ENCODE measurements at places on chromosomes 1 and 21.

DNA sequence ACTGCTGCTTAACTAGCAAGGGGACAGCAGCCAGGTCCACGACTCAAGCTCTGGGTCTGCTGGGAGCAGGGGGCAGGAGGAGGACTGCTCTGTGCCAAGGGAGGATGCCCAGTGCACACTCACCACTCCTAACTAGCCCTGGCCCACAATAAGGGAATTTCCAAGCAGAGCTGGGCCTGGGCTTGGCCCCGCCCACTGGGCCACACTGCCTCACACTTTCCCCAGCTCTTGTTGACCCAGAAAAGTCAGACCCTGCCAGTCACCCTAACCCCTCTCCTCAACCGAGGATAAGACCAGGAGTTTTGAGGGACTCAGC, 18.7 kb downstream of the SLC9A1 start:
- no peak for DNase-seq

GRCh38 chr1:222064388-222065211, 322.7 kb upstream of the DUSP10 start:
- no peak for DNase-seq

- no peak for DNase-seq
Measured at GRCh38 chr1:180119837-180120236, 34.8 kb upstream of the QSOX1 start.

- no peak for DNase-seq
Measured at GRCh38 chr1:36448530-36449056, 1.7 kb downstream of the OSCP1 start.

GRCh38 chr1:209168204-209168603, 415.3 kb upstream of the CAMK1G start:
- DNase-seq, result no peak

GRCh38 chr1:232422898-232423297, 207.0 kb downstream of the SIPA1L2 start:
- DNase-seq, result no peak

GRCh38 chr1:13617108-13617507, 33.5 kb downstream of the PDPN start:
- no peak for DNase-seq

- no peak for DNase-seq
Measured at GRCh38 chr1:204984499-204984898, 58.5 kb upstream of the CNTN2 start.

GRCh38 chr1:183139281-183139942, 46.7 kb upstream of the LAMC2 start:
- DNase-seq, result no peak

DNA sequence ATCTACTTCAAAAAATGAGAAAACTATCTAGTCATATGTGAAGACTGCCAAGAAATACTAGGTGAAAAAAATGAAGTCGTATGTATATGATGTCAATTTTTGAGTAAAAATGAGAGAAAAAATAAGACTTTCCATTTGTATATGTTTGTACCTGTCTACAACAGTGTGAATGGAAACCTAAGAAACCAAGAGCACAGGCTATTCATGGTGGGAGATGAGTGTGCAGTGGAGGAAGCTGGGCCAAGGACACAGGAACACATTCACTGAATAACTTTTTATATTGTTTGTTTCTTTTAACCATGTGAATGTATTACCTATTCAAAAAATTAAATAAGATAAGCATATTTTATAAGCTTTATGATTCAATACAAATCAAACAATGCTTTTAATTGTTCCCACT, 67.0 kb downstream of the ERO1B start:
- DNase-seq, result no peak

DNA sequence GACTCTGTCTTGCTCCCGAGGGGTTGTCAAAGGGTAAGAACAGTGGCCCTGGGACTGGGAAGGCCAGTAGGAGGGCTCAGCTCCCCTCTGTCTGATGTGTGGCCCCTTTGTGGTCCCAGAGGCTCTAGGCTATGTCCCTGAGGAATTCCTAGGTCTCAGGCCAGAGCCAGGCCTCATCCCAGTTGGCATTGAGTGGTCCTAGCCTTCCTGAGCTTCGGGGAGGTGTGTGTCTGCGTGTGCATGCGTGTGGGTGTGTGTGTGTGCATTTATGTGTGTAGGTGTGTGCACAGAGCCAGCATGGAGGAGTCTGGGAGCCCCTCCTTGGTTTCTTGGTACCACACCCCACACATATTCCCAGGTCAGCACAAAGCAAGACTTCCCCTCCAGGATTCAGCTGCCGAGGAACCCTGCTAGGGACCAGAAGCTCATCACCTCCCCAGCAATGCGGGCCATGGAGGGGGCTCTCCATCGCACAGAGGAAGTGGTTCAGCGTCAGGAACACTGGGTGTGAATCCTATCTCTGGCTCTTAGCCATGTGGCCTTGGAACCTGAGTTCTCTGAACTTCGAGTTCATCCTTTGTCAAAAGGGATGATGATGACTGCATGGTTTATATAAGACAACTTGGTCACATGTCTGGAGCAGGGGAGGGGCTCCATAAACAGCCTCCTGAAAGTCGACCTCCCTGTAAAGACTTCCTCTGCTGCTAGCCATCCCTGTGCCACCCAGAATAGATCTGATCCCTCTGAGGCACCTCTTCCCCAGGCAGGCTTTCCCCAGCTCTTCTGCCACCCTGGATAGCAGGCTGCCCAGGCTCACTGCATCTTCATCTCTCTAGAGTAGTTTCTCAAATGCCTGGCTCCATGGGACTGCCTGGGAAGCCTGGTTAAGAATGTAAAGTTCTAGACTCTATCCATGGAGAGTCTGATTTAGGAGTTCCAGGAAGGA, 8.3 kb upstream of the EPS8L3 start:
- DNase-seq, result no peak

- no peak for DNase-seq
Measured at GRCh38 chr1:94559921-94560320, 18.4 kb upstream of the F3 start.

GRCh38 chr1:183732236-183732880, 72.6 kb upstream of the RGL1 start:
- no peak for DNase-seq

DNA sequence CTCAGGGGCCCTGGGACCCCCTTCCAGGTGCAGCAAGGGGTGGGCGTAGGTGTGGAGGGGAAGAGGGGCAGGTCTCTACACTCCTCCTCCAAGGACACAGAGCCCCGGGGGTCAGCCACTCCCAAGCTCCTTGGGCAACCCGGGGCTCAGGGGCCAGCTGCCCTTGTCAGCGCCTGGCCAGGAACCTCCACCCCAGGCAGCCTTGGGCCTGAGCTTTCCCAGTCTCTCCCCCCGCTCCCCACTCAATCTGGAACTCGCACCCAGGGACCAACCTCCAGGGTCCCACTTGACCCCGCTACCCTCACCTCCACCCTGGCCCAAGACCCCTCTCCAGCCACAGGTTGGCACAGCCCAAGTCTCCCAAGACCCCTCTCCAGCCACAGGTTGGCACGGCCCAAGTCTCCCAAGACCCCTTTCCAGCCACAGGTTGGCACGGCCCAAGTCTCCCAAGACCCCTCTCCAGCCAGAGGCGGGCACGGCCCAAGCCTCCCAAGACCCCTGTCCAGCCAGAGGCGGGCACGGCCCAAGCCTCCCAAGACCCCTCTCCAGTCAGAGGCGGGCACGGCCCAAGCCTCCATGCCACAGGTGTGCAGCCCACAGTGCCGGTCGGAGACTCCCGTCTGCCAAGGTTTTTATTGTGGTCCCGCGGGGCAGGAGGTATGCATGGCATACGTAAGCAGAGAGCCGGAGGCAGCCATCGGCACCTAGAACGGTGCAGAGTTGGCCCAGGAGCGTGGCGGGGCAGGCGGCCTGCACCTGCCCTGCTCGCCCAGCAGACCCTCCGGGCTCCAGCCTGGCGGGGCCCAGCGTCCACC, 3.0 kb downstream of the TNFRSF4 start:
- DNase-seq, result no peak

DNA sequence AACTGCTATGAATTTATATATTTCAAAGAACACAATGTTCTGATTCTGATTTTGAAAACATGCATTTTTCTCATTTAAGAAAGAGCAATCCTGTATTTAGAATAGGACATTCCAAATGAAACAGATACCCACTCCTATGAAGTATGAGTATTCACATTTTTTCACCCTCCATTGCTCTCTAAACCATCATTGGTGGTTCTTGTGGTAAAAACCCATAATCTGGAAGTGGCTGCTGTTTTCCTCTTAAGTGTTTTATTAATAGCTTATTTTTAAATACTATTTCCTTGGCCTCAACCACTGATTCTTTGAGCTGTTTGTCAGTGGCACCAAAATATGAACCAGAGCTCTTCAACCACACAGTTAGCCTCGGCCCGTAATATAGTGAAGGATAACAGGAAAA, 60.0 kb upstream of the ADAM30 start:
- DNase-seq, result no peak

- no peak for DNase-seq
Measured at GRCh38 chr1:93178418-93178817, 1.8 kb downstream of the TMED5 start.

GRCh38 chr1:204445860-204446412, 34.3 kb upstream of the PPP1R15B start:
- DNase-seq, result peak; percentile 41

DNA sequence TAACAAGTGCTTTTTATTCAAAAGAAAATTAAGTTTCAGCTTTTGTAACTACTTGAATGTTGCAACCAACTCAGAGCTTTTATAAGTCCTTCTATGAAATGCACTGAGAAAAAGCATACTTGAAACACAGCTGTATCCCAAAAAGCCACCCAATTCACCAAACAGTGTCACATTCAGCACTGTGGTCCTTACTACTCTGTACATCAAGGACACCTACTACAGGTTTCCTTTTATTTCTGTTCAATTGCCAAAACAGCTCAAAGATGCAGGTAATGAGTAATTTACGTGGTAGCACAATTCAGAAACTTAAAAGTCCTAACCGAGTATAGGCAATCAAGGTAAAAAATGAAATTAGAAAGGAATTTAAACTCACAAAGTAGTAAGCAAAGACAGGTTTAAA, 2.5 kb downstream of the EIF4G3 start:
- DNase-seq, result no peak

- DNase-seq, result no peak
Measured at GRCh38 chr1:25676488-25676887, 59.9 kb downstream of the MAN1C1 start.

DNA sequence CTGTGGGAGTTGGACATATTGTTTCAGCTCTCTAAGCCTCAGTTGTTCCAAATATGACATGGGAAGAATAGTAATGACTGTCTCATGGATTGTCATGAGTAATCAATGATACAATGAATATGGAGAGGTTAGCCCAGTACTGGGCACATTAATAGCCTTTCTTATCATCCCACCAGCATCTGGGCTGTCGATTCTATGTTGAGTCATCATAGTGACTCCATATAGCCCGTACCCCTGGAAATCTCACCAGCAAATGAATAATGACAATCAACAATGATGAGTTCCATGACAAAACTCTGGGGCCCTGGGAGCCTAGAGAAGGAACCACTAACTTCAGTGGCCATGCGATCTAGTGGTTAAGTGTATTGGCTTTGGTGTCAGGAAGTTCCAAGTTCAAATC, 39.7 kb upstream of the GJB5 start:
- DNase-seq, result no peak

DNA sequence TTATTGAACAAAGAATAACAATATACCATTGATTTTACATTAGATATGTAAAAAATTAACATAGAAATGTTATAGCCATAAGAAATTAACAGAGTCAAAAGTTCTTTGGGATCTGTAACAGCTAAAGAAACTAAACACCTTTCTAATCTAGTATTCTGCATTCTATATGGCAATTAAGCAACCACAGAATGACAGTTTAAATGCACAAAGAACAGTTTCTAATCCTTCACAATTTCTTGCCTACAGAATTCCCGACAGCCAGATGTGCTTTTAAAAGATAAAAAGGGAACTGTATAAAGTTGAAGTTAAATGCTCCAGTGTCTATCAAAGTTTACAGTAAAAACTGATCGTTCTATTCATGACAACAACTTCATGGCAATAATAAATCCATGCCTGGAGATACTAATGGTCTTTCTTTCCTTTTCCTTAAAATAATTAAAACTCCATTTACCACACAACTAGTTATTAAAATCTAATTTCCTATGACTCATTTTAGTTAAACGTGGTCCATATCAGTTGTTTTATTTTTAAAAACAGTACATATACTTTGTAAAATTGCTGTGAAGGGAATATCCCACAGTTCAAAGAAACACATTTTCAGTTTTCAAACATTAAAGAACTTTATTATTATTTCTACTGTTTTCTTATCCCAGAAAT, 110.2 kb downstream of the EIF4G3 start:
- no peak for DNase-seq

All from GM12891 (cell line).